ENCODE measurements at places on chromosomes 1 and 21. TPM values are rescaled to one million over a fixed set of nuclear protein-coding genes. Genes with fewer than 3 reads are reported as not detected.

KRTAP10-9 gene
- total RNA-seq = not detected

BGLAP gene
- not detected for total RNA-seq

MPZ gene
- 0.86 TPM for total RNA-seq

WNT3A gene
- total RNA-seq = not detected

PTPN14 gene
- 17.4 TPM for total RNA-seq

DNALI1 gene
- total RNA-seq = 0.23 TPM

WDR4 gene
- 12.2 TPM for total RNA-seq

ERG gene
- total RNA-seq = 0.04 TPM

IGSF21 gene
- total RNA-seq = not detected

HUNK gene
- total RNA-seq = 0.04 TPM

MRPL55 gene
- 92.4 TPM for total RNA-seq

OR2L2 gene
- total RNA-seq = not detected

ERICH3 gene
- not detected for total RNA-seq

FASLG gene
- total RNA-seq = not detected

PRMT6 gene
- 14.1 TPM for total RNA-seq

PRPF38B gene
- total RNA-seq = 11.4 TPM

KRTAP19-3 gene
- not detected for total RNA-seq

C4BPB gene
- total RNA-seq = not detected

FCAMR gene
- total RNA-seq = not detected

ZNF362 gene
- total RNA-seq = 6.2 TPM

OR2L8 gene
- not detected for total RNA-seq

CD2 gene
- not detected for total RNA-seq

IFNLR1 gene
- total RNA-seq = 6.7 TPM
